GM06990 (cell line): ENCODE measurements at places on chromosomes 13 and 19.

- DNase-seq = no peak
These were observed 85.4 kb downstream of the COL4A1 start for GRCh38 chr13:110221406-110222117.

- no peak for DNase-seq
These were observed 11.9 kb downstream of the GADD45B start for GRCh38 chr19:2487842-2488241.

GRCh38 chr19:32672841-32673240, 2.1 kb downstream of the ANKRD27 start:
- no peak for DNase-seq

DNA sequence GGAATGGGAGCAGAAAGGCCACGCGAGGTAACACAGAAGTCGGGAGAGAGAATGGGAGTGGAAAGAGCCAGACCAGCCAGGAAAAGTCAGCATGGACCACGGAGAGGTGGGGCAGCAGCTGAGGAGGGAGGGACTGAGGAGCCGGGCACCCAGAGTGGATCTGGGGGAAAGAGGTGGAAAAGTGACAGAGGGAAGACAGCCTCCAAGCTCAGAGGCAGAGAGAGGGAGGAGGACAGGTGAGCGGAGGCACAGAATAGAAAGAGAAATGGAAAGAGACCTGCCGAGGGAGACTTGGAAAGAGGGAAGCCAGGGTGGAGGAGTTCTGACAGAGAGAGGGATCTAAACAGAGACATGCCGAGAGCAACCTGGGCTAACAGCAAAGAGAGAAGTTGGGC, 1.6 kb downstream of the GRIK5 start:
- no peak for DNase-seq

- DNase-seq = no peak
These were observed 18.0 kb downstream of the ZC3H4 start for GRCh38 chr19:47095476-47096099.
